T-helper 2 cell (primary cell): ENCODE measurements at places on chromosomes 12 and 14.

DNA sequence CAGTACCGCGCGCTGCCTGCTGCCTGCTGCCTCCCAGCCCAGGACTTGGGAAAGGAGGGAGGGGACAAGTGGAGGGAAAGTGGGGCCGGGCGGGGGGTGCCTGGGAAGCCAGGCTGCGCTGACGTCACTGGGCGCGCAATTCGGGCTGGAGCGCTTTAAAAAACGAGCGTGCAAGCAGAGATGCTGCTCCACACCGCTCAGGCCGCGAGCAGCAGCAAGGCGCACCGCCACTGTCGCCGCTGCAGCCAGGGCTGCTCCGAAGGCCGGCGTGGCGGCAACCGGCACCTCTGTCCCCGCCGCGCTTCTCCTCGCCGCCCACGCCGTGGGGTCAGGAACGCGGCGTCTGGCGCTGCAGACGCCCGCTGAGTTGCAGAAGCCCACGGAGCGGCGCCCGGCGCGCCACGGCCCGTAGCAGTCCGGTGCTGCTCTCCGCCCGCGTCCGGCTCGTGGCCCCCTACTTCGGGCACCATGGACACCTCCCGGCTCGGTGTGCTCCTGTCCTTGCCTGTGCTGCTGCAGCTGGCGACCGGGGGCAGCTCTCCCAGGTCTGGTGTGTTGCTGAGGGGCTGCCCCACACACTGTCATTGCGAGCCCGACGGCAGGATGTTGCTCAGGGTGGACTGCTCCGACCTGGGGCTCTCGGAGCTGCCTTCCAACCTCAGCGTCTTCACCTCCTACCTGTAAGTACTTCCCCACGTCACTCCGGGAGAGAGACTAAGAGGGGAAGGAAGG is at the start of gene LGR5:
TSS of gene LGR5 (plus strand) at position 186 of the 732 bp plus-strand sequence. CDS start at position 469, 283 bp downstream.
- DNase-seq, result no peak

- no peak for DNase-seq
These were observed 26.6 kb downstream of the PIGH start for GRCh38 chr14:67573228-67574010.

DNA sequence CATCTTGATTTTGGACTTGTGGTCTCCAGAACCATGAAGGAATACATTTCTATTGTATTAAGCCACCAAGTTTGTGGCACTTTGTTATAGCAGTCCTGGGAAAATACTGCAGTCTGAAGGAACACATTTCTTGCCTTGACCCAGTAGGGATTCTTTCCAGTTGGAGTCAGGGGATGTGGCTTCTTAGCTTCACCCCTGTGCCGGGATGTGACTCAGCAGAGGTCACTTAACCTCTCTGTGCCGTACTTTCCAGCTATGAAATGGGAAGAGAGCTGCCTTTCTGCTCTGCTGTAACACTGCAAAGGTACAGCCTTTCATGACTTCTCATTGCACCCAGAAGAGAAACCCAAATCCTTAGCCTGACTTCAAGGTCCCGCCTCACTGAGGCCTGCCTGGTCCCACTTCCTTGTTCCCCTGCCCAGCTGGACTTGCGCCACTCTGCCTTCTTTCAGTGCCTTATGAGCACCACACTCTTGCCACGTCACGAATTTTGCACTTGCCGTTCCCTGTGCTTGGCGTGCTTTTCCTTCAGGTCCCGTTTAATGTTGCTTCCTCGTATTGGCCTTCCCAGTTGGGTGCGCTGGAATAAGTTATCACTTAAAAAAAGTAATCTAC is 24.2 kb downstream of the CHST11 start:
- no peak for DNase-seq

DNA sequence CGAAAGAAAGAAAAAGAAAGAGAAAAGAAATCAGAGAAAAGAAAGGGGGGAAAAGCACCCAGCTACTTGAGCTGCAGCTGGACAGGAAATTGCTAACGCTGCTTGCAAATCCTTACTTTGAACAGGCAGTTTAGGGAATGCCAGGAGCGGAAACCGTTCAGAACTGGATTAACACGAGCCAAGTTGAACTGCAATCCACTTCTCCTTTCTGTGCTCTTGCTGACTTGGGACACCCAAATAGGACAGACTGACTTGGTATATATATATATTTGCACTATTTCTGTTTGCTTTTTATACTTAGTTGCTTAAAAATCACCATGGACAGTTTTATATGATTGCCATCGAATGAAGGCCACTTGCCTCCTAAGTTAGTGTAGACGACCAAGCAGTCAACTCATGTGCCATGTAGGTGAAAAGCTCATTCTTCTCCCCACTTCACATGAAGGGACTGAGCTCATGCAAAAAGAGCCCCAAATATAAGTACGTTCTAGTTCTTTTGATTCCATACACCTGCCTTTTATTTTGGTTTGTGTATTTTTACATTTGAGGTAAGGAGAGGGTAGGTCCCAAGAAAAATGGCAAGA is 5.5 kb downstream of the DUSP6 start:
- DNase-seq, result no peak

GRCh38 chr14:62528296-62528695 is 517.0 kb downstream of the KCNH5 start:
- no peak for DNase-seq

GRCh38 chr12:18430425-18431048 is 169.2 kb downstream of the PIK3C2G start:
- no peak for DNase-seq

GRCh38 chr12:32788405-32788804 is 32.7 kb upstream of the YARS2 start:
- DNase-seq, result no peak

DNA sequence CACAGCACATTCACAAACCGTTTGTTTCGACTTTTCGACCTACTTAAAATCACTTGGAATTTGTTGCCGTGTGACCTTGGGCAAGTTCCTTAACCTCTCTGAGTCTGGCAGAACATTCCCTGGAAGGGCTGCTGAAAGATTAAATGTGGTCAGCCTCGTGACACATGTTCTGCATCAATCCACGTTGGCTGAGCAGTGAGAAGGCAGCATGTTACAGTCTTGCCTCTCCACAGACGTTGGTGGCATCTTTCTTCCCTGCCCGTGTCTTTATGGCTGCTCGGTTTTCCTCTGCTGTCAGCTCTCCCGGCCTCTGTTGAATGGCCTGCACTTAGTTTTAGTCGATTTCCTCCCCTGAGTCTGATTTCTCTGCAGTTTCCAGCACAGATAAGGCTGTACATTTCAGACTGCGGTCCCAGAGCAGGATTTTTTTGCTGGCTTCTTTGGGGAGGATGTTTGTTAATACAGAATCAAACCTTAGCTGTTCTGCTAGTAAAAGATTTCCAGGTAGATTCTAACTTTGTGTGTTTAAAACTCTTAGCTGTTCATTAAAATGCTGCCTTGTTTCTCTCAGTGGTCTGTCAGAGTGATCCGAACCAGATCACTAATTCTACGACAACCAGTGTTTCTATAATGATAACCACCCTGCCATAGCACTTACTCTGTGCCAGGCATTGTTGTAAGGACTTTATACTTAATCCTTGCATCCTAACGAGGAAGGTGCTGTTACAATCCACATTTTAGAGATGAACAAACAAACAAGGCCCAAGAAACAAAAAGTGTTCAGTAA is 217.1 kb downstream of the CHST11 start:
- no peak for DNase-seq

GRCh38 chr12:100565987-100566545 is 7.4 kb upstream of the GAS2L3 start:
- no peak for DNase-seq

DNA sequence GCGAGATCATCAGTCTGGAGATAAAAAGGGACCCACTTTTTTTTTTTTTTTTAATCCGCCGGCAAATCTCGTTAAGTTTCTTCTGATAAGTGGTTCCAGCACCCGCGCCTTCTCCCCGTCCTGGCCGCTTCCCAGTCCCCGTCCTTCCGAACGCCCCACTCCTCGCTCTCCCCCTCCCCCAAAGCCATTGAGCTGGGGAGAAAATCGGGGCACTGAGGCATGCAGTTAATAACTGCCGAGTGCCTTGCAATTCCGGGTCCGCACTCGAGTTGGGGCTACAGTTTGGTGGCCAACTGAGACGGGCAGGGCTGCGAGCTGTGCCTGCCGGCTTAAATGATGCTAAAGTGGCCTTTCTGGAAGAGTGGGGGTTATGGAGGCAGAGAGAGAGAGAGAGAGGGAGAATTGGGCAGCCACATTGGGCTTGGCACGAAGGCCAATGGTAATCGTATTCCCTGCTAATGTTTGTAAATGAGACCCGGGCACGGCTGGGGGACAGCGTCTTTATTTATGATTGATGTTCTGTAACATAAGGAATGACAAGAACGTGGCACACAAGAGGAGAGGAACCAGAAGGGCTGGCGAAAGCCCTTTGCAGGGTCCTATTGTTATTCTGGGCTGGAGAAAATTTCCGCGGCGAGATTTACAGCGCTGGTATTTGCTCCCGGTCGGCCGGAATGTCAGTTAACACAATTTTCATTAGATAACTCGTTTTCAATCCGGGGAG is 115.4 kb upstream of the MYL2 start:
- no peak for DNase-seq

GRCh38 chr14:23694949-23695663 is 58.9 kb downstream of the DHRS2 start:
- DNase-seq, result no peak

GRCh38 chr12:65791400-65791799 is 32.9 kb upstream of the HMGA2 start:
- DNase-seq, result no peak

GRCh38 chr12:65367396-65367795 is 88.9 kb downstream of the MSRB3 start:
- DNase-seq, result no peak
